ENCODE measurements at places on chromosomes 2 and 18.

DNA sequence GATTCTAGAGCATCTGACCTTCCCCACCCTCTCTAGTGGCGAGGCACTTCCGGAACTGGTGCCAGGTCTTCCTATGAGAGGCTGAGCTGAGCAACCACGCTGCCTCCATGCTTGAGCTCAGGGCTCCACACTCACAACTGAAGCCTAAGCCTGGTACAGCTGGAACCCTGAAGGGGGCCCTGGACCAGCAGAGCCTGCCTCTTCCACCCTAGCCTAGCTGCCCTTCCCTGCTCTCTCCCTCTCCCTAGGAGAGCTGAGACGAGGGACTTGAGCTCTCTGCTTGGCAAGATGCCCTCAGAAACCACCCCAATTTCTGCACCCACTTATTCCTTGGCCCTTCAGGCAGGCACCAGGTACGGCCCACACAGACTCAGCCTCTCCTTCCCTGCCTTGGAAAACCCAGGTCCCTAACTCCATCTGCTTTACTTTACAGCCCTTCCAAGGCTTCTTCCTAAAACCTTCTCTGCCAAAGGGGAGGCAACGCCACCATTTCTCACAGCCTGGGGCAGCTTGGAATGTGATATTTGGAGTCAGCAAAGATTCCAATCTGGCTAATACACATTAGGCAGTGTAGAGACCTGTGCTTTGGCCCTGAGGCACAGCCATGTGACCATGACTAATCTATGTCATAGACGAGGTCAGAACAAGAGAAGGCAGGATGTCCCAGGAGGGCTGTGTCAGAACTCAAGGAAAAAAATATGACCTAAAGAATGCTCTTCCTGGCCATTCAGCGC is 18.8 kb downstream of the COX7A2L start:
- DNase-seq = no peak

- no peak for DNase-seq
Measured at GRCh38 chr2:223560749-223561435, 41.3 kb downstream of the SCG2 start.

DNA sequence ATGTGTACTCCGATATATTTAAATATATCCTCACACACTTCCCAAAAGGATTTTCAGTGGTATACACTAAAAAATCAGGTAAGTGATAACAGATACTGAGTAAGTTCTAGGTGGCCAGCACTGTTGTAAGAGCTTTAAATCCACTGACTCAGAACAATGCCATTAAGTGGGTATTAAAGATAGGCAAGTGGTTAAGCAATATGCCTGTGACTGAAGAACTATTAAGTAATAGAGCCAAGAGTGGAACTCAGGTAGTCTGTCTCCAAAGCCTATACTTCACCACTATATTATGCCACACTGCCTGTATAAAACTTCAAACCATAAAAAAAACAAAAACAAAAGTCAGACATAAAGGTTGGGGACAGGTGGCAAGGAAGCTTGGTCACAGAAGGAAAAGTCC is 37.2 kb downstream of the THUMPD2 start:
- DNase-seq = no peak

GRCh38 chr2:230777721-230778120 is 65.1 kb downstream of the CAB39 start:
- no peak for DNase-seq

DNA sequence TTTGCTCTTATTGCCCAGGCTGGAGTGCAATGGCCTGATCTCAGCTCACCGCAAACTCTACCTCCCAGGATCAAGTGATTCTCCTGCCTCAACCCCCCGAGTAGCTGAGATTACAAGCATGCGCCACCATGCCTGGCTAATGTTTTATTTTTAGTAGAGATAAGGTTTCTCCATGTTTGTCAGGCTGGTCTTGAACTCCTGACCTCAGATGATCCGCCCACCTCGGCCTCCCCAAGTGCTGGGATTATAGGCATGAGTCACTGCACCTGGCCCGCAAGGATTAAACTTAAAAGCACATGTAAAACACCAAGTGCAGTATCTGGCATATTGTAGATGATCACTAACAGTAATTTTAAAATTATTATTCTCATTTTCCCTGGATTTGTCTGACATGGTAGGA is 72.9 kb downstream of the C1QL2 start:
- DNase-seq = no peak

DNA sequence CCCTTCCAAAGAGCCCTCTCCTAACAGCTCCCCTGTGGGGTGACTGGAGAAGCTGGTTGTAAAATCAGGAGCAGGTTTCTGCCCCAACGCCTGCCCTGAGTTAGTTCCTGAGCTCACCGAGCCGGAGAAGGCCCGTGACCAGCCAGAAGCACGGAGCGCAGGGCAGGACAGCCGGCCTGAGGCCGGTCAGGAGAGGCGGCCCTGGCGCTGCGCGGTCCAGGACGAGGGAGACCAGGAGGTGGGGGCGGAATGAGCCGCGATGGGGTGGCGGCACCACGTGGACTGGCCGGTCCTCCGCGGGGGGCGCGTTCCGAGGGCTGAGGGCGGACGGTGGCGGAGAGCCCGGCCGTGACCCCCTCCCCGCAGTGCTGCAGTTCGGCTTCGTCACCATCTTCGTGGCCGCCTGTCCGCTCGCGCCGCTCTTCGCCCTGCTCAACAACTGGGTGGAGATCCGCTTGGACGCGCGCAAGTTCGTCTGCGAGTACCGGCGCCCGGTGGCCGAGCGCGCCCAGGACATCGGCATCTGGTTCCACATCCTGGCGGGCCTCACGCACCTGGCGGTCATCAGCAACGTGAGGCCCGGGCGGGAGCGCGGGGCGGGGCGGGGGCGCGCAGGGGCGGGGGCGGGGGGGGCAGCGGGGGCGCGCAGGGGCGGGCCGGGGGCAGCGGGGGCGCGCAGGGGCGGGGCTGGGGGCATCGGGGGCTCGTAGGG is 29.0 kb downstream of the ANO7 start:
- DNase-seq = no peak

- no peak for DNase-seq
Measured at GRCh38 chr2:12935796-12936195, 219.1 kb downstream of the TRIB2 start.

GRCh38 chr18:41783065-41783818 is 171.8 kb upstream of the PIK3C3 start:
- DNase-seq = no peak

DNA sequence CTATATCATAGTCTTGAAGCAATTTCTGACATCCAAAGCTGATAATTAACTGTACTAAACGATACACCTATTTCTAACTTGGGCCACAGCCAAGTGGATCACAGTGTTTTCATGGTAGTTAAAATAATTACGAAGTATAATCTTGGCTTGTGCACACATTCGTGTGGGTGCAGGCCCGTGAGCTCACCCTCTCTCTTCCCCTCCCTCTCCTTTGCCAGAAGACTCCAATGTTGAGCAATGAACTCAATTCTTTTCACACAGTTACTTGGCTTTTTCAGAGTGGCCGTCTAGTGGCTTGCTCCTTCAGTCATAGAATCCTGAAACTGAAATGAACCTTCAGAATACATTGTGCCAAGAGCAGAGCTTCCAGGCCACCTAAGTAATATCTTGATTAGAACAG is 178.7 kb downstream of the NCKAP5 start:
- DNase-seq = no peak
